ENCODE measurements at places on chromosomes 13 and 19. TPM values are rescaled to one million over a fixed set of nuclear protein-coding genes. Genes with fewer than 3 reads are reported as not detected.

Gene LILRB3
- total RNA-seq: 3.1 TPM

GRCh38 chr19:48417421-48417820, 24.0 kb downstream of the GRIN2D start:
- no peak for DNase-seq

DNA sequence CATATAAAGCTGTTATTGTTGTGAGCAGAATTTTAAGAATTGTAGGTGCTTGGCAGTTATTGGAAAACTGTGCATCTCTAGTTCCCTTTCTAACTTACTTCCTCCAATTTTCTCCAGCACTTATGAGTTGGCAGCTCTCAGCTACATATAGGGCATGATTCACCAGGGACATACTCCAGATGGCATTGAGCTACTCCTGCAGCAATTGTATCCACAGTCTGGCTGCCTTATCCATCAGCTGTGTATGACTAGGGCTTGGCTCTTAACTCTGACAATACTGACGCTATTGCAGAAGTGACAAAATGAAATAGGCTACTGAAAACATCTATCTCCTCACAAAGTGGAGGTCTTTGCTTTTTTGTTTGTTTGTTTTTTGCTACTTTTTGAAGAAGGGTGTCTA, 276.7 kb downstream of the POU4F1 start:
- DNase-seq: no peak

Gene ALDH16A1
- total RNA-seq: 45.3 TPM

- no peak for DNase-seq
Measured at GRCh38 chr13:110445722-110446574, 115.6 kb downstream of the RAB20 start.

Gene SHISA2
- total RNA-seq: 0.32 TPM

GRCh38 chr13:67229481-67230403, at the start of gene PCDH9:
Gene PCDH9 (minus strand): TSS chr13:67230336. CDS start chr13:67228440, 1,896 bp downstream.
- DNase-seq: no peak

Gene MATK
- 4.7 TPM for total RNA-seq

DNA sequence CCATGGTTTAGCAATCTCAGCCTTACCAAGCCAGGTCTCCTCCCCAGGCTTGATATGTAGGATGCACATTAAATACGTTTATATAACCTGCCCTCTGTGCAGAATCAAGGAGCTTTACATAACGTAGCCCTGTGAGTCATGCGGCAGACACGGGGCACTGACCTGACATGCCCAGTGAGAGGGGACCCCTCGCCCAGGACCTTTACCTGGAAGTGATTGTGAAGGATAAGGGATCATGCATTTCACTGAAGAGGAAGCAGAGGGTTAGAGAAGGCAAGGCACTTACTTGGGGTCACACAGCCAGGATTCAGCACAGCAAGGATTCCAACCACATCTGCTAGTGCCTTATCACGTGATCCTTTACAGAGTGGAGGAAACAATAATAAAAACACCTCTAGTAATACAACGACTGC, 18.9 kb upstream of the FOSB start:
- DNase-seq: no peak

Gene NOVA2
- 3.1 TPM for total RNA-seq

Gene UBE2S
- total RNA-seq: 26.4 TPM

Gene HIPK4
- total RNA-seq: not detected
